ENCODE measurements at places on chromosomes 16 and 17. TPM values are rescaled to one million over a fixed set of nuclear protein-coding genes. Genes with fewer than 3 reads are reported as not detected.

GRCh38 chr17:45346216-45347015, 29.6 kb upstream of the MAP3K14 start:
- DNase-seq = no peak

- DNase-seq = peak; percentile 58
Measured at GRCh38 chr17:44110823-44111633, 12.4 kb downstream of the HDAC5 start.

- DNase-seq = no peak
Measured at GRCh38 chr16:67202426-67202825, 3.5 kb downstream of the ELMO3 start.

DNA sequence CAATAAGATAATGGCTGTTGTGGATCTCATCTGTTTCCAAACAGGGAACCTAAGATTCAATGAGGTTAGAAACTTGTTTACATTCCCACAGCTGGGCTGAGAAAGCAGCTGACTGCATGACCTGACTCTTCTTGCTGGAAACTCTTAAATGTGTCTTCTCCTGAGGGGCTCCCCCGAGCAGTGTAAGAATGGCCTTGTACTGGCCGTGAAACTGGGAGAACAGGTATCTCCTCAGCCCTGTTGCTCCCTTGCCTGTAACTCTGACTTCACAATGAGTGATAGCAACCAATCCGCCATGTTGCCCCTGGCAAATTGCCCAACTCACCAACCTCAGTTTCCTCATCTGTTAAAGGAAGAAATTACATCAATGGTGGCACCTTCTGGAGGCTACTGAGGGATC, 59.1 kb upstream of the CCL2 start:
- no peak for DNase-seq

- DNase-seq = no peak
Measured at GRCh38 chr16:54118846-54119245, 167.7 kb downstream of the IRX3 start.

- DNase-seq = no peak
Measured at GRCh38 chr17:82740906-82741759, 5.7 kb downstream of the FN3K start.

The LPO gene
- not detected for total RNA-seq
